Activated CD4-positive, CD25-positive, alpha-beta regulatory T cell (primary cell): ENCODE measurements at places on chromosomes 11 and 22.

DNA sequence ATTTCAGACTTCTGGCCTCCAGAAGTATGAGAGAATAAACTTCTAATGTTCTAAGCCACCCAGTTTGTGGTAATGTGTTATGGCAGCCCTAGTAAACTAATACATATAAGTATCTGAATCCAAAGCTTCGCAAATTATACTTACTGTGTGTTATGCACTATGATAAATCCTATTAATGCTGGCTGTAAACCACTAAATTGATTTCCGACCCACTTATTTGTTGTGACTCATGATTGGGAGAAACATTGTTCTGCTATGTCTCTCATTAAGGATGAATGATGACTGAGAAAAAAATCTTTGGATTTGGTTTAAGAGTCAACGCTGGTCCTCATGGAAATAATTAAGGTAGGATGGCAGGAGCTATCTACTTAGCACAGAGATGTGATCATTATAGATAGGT is 62.0 kb downstream of the FZD4 start:
- no peak for DNase-seq

DNA sequence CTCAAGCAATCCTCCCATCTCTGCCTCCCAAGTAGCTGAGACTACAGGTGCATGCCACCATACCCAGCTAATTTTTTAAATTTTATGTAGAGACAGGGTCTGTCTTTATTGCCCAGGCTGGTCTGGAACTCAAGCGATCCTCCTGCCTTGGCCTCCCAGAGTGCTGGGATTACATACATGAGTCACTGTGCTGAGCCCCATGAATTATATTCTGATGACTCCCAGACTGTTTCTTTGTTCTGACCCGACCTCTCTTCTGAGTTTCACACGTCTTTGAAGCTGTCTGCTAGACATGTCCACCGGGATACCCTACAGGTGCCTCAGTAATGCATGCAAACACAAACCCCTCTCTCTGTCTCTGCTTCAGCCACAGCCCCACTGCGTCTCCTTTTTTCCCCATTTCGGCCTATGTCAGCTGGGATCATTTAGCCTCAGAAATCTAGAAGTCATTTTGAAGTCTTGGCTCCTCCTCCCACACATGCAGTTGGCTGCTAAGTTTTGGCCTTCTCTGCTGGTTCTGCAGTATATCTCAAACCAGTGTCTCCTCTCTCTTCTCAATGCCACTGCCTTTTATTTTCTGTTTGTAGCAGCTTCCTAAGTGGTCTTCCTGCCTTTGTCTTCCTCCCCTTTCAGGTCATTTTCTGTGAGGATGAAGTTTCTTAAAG is 4.8 kb downstream of the VPS26B start:
- no peak for DNase-seq

GRCh38 chr22:16953206-16954059 is 54.6 kb downstream of the GAB4 start:
- no peak for DNase-seq

DNA sequence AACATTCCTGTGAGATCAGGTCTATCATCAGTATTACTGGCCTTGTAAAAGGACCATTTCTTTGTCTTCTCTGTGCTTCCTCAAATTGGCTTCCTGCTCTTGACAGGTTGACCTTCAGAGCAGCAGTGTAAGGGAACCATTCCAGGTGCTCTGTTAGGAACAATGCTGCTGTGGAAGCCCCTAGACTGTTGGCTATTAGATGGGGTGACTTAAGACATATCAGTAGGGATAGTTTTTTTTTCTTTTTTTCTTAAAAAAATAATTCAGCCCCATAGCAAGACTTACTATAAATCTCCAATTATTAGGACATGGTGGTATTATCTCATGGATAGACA is 37.6 kb downstream of the COA4 start:
- DNase-seq = no peak

DNA sequence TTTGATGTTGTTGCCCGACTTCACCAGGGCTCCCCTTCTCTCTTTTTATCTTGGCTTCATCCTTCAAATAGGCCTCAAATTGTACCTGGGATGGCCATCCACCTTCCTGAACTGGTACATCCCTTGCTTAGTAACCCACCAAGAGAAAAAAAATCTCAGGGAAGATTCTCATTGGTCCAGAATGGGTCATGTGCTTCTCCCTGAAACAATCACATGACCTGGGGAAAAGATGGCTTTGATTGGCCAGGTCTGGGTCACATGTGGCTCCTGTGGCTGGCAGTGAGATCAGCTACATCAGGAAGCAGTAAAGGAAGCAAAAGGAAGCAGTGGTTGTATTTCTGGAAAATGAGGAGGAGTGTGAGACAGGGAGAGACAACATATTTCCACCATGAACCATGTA is 540.2 kb downstream of the MIAT start:
- DNase-seq = no peak
